Kidney tubule cell (primary cell): ENCODE measurements at places on chromosomes 3 and 15.

GRCh38 chr15:38696790-38697495 lies 132.3 kb upstream of the RASGRP1 start:
- DNase-seq: no peak

DNA sequence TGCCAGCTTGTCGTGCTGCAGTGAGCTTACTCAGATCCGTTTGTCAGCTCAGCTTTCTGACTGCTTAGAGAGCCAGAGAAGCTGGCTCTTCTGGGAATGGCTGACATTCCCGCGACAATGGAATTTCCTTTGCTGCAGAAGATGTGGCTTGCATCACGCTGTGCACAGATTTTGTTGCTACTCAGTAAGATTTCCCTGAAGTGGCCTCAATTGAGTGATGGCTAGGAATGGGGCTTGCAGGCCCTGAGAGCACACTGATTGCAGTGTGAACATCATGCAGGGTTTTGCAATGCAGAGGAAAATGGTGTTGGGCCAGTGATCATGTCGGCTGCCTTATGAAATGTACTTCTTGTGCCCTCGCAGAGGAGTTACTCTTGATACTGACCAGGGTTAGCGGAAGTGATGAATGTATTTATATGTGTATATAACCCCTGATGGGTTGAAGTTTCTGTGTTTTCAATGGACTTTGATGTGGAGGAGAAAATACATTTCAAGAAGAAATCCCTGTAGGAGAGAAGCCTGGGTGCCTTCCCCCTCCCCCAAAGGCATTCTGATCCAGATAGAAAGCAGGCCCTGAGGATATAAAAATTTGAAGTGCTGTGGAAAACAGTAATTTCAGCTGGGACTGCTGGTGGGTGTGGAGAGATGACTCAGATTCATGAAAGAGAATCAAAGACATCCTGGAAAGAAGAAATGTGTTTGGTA lies 102.5 kb upstream of the PDZRN3 start:
- no peak for DNase-seq

- DNase-seq: peak; percentile 23
Measured at GRCh38 chr3:116263842-116264545, 181.3 kb downstream of the LSAMP start.

DNA sequence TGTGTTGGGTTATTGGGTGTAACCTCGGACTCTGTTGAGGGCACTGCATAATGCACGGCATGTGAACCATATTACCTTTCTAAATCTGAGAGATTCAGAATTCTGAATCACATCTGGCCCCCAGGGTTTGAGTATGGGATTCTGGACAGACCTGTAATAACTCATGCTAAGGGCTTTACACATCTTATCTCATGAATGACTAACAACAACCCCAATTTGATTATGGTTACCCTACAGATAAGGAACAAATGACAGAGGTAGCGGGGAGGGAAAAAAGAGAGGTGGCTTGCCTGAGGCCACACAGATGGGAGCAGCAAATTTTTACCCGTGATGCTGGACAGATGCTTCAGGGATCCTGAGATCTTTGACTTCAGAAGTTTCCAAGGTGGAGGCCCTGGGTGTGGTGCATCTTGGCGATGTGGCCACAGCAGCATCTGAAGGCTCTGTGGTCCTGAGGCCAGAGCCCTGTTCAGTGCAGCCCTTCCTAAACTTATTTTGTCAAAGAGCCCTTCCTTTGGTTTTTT lies 43.8 kb downstream of the POMGNT2 start:
- no peak for DNase-seq

DNA sequence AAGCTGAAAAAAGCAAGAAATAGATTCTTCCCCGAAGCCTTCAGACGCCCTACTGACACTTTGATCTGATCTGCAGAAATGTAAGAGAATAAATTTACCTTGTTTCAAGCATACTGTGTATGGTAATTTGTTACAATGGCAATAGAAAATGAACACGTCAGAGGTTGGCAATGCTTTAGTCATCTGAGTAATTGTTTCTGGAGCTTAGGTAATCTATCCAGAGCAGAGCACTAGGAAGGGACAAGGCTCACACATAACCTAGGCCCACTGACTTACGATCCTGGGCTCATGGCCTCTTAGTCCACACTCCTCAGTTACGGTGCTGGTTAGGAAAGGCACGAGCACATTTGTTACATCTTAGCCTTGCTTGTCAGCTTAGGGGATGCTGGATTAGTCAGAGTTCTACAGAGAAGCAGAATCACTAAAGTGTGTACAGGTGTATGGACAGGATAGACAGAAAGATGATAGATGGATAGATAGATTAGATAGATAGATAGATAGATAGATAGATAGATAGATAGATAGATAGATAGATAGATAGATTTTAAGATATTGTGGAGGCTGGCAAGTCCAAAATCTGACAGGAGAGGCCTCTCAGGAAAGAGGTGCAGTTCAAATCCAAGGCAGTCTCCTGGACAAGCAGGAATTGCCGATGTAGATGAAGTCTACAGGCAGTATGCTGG lies 46.8 kb upstream of the TBC1D23 start:
- DNase-seq: peak; percentile 12

DNA sequence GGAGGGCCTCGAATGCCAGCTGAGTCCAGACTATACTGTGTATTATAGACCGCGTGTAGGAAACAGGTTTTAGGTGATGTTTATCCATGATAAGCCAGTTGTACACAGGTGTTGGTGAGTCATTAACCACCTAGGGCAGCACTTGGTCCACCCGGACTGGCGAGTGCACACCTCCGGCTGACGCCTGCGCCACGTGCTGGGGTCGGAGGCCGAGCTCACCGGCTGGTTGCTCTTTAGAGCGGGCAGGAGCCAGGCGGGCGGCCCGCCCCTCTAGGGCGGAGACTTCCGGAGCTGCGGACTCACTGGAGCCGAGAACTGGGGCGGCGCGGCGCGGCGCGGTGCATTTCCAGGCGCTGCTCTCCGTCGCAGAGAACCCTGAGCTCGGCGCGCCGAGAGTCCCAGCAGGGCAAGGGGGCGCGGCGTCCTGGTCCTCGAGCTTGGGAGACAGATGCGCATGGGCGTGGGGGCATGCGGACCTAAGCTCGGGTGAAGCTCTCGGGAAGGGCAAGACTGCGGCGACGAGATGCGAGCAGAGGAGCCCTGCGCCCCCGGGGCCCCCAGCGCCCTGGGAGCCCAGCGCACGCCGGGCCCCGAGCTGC lies at the start of gene ESYT3:
TSS of gene ESYT3 (plus strand) at position 341 of the 599 bp plus-strand sequence. CDS start at position 524, 183 bp downstream.
- peak; percentile 88 for DNase-seq

DNA sequence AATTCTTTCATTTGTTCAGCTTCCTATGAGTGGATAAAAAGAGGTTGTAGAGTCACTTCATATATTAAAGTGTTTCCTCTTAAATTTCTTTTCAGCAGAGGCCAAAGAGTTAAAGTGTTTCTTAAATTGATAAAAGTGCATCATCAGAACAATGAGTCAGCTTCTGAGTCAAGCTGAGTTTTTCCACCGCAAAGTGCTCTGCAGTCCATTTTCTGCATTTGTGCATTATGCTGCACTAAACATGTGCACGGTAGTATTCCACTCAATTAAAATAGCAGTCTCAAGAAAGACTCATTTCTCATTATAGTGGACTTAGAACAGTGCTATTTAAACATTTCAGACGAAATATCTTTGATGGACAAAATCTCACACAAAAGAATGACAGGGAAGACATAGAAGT lies 152.0 kb downstream of the ZBBX start:
- DNase-seq: peak; percentile 22

- DNase-seq: peak; percentile 38
Measured at GRCh38 chr15:70559265-70560239, 203.8 kb downstream of the UACA start.

- no peak for DNase-seq
Measured at GRCh38 chr3:100693225-100693624, 16.1 kb upstream of the TFG start.

DNA sequence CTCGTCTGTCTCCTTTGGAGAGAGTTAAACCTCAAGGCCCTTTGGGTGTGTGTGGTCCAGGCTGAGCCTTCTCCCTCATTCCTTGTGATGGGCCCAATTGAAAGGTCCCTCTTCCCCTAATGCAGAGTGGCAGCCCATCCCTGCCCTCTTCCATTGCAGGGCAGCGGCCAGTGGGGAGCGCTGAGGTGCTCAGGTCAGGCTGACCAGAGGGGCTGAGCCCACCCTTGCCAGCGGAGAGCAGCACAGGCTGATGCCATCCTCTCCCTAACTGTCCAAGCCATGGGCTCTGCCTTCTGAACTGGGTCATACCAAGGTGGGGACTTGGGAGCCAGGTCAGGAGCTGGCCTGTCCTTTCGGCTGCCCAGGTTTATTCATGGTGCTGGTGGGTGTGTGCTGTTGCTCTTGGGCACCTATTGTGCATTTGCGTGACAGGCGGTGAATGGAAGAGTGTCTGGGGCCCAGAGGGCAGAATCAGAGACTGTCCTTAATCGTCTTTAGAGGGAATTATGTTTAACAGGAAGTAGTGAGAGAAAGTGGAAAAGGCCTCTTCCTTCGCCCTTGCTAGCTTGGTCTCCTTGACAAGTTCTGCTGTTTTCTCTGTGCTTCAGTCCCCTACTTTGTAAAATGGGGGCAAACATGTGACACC lies 96.9 kb downstream of the VGLL4 start:
- no peak for DNase-seq

- DNase-seq: peak; percentile 39
Measured at GRCh38 chr15:77009646-77010311, 14.9 kb downstream of the PSTPIP1 start.

GRCh38 chr3:148631124-148631903 lies 66.4 kb upstream of the AGTR1 start:
- DNase-seq: no peak

DNA sequence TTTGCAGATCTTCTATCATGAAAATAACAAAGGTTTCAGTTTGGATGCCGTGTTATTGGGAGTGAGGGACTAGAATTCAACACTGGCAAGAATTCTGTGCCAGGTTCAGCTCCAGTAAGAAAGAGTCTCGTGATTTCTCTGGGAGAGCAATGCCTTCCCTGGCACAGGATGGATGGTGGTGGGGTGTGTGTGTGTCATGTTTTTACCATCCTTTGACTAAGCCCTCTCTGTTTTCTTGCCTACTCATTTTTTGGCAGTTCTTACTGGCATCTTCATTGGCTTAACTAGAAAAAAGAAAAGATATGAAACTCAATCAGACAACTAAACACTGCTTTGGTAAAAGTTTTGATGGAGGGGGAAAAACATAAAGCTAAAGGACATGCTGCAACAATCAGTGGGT lies 86.6 kb downstream of the FMN1 start:
- DNase-seq: no peak

GRCh38 chr3:195015021-195015420 lies 255.9 kb downstream of the XXYLT1 start:
- no peak for DNase-seq

GRCh38 chr3:119319311-119319710 lies 25.1 kb downstream of the ARHGAP31 start:
- DNase-seq: no peak

DNA sequence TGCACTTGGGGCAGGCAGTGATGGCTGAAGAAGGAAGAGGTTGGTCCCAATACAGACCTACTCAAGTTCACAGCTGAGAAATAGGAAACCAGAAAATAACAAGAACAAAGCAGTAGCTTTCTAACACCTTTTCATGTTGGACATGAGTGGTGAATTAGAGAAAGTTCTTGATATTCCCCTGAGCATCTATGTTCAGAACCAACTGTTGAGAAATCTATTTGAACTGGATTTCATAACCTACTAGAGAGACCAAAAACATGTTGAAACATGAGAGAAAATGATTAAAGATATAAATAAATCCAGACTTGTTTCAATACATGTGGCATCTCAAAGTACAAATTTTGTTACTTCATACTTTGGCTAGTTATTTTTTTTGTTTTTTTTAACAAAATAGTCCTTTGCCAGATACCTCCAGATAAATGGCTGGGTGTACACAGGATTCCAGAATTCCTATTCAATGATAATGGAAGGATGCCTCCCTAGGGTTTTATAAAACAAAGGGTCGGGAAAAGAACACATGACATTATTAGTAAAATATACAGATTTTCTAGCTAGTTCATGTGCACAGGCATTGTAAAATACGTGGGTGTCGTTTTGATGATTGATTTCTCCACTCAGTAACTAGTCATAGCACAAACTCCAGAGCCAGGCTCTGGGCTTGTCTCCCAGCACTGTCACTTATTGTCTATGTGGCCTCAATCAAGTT lies 34.4 kb upstream of the TNFSF10 start:
- DNase-seq: no peak

DNA sequence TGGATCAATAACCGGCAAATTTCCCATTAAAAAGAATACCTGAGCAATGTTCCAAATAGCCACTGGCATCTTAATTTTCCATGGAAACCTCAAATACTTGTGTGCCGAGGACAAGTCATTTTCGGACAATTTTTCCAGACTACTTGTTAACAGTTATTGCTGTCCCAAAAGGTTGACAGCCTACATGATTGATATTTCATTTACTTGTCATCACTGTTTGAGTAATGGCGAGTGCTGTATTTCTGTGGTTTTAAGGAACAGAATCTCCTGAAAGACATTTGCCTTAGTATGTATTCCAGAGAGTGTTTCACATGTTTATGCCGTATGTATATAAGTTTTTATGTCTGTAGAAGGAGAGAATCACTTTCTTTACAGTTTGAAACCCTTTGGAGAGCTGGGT lies 36.7 kb downstream of the MAP2K5 start:
- no peak for DNase-seq

- no peak for DNase-seq
Measured at GRCh38 chr3:27275441-27275990, 93.7 kb downstream of the NEK10 start.

GRCh38 chr3:38526792-38527191 lies 30.7 kb downstream of the EXOG start:
- no peak for DNase-seq

DNA sequence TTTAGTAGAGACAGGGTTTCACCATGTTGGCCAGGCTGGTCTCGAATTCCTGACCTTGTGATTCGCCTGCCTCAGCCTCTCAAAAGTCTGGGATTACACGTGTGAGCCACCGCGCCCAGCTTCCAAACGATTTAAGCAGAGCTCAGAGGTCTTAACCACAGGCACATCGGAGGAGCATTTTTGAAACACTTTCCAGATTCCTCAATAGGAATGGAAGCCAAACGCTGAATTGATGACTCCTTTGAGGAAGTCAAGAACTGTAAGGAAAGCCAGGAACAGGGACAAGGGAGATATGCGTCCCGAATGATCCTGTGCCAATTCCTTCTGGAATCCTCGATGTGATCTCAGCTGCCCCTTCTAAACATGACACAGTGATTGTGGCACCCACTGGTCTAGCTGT lies 40.0 kb downstream of the TRH start:
- DNase-seq: no peak

- DNase-seq: no peak
Measured at GRCh38 chr15:101003706-101004105, 84.5 kb downstream of the LRRK1 start.

- DNase-seq: no peak
Measured at GRCh38 chr15:90202929-90203328, 1.8 kb downstream of the SEMA4B start.

GRCh38 chr3:124230432-124230831 lies 238.5 kb upstream of the ROPN1 start:
- no peak for DNase-seq

- DNase-seq: peak; percentile 1
Measured at GRCh38 chr3:59709702-59710553, 660.1 kb upstream of the CFAP20DC start.
